Lung (tissue), 17 donors: ENCODE measurements at places on chromosomes 2 and 18.

- no peak for DNase-seq
Measured at GRCh38 chr2:29209551-29209950, 94.3 kb downstream of the CLIP4 start.

DNA sequence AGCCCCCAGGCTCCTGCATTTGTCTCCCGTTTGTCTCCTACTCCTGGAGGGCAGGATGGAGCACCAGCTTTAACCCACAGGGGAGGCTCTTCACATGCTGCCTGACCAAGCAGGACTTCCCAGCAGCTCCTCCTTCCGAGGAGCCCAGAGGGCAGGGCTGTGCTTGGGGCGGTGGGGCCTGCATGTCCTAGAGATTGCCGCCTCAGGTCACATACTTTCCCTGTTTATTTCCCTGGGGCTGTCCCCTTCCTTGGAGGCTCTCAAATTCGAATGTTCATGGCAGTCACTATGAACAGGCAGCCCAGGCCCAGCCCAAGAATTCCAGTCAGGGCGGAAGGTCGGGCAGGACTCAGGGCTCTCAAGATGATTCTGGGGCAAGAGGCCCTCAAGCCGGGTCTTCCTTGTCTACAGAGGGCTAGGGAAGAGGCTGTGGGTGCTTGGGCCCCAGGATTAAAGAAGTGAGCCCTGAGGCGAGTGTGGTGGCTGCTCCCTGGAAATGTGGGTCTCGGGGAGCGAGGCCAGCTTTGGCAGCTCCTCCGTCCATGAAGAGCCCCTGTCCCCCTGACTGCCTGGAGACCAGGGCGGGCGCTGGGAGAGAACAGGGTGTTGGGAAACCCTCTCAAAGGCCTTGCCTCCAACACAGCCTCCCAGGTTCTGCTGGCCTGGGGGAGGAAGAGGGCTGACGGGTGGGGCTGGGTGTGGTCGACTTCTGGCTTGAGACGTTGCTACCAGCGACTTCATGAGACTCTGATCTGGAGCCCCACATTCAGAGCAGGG, 48.9 kb upstream of the HPCAL1 start:
- no peak for DNase-seq

GRCh38 chr2:48984922-48985321, 169.4 kb downstream of the FSHR start:
- DNase-seq = no peak

DNA sequence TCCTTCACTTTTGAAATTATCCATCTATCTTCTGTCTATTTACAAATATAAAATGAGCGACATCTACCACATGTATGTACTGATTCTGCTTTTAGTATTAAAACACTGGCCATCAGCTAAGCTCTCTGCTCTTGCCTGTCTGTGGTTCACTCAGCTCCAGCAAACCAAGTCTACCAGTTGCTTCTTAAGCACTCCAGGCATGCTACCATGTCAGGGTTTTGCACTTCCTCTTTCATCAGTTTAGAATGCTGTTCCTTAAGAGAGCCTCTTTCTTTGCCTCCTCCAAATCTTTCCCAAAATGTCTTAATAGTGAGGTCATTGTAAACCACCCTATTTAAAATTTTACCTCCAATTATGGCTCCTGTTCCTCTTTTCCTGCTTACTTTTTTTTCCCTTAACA, 59.5 kb downstream of the SCN3A start:
- DNase-seq = no peak

DNA sequence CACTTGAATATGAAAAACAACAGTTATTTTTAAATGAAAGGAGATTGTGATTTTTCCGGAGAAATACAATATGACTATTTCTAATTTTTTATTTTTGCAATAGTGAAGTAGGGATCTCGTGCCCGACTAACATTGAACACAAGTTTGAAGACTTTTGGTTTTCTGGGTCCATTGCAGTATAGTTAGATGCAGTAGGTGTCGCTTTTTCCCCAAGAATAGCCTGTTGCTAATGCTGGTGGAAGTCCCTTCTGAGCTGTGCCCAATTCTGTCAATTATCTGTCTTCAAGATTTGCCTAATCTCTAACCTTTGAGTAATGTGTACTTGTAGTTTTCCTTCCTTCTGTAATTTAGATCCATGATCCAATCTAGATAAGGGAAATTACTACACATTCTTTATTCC, 36.5 kb downstream of the SEMA4F start:
- peak; percentile 67 for DNase-seq

GRCh38 chr2:175601969-175602368, 400.1 kb downstream of the LNPK start:
- no peak for DNase-seq

DNA sequence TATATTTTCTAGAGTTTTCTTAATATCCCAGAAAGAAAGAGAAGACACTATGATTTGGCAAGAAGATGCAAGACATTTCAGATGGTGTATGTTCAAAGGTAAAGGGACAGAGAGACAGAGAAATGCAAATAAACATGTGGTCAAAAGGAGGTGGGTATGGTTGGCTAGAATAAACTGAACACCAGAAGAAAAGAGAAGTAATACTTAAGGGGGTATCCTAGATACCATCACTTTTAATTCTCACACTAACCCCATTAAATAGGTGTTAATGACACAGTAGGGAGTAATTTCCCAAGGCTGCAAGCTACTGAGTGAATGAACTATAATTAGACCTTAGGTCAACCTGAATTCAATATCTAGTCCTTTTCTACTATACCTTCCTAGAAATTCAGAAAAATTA, 111.2 kb upstream of the CD226 start:
- DNase-seq = no peak

DNA sequence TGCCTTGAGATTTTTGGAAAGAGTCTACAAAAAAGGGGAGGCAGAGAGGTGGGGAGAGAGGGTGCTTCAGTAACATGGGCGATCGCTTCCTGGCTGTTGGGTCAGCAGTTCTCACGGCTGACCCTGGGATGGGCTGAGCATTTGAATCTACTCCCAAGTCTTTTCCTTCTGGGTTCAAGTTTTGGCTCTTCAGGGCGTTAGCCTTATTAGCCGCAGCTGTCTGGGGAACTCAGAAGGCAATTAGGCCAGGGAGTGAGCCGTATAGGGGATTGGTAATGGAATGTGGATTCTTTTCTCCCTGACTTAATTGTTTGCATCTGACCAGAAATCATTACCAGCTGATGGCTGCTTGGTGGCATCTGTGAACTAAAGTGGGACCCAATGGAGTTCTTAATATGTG, 250.5 kb upstream of the SKOR2 start:
- no peak for DNase-seq

GRCh38 chr2:176114120-176114929, 2.3 kb upstream of the HOXD10 start:
- no peak for DNase-seq

GRCh38 chr2:219918944-219919343, 291.5 kb downstream of the SLC4A3 start:
- no peak for DNase-seq

DNA sequence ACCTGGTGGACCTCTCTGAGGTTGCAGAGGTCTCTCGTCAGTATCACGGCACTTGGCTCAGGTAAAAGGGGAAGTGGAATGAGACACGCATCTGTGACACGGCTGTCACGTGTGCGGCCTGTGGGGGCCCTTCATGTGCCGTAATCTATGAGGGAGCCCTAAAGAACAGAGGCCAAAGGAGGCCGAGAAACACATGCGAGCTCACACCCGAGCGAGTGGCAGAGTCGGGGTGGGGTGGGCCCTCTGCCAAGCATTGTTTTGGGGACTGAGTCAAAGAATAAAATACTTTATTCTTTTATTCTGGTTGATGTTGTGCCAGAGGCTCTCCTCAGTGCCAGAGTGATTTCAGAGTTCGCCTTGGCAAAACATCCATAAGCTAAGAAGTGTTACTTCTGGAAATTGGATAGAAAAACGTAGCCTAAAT, 43.3 kb downstream of the PLB1 start:
- DNase-seq = peak; percentile 56

GRCh38 chr2:842151-842803, 108.4 kb upstream of the SNTG2 start:
- no peak for DNase-seq

- DNase-seq = no peak
Measured at GRCh38 chr2:46977280-46977665, 61.7 kb upstream of the MCFD2 start.

GRCh38 chr2:105686588-105686987, 58.1 kb upstream of the NCK2 start:
- DNase-seq = no peak

DNA sequence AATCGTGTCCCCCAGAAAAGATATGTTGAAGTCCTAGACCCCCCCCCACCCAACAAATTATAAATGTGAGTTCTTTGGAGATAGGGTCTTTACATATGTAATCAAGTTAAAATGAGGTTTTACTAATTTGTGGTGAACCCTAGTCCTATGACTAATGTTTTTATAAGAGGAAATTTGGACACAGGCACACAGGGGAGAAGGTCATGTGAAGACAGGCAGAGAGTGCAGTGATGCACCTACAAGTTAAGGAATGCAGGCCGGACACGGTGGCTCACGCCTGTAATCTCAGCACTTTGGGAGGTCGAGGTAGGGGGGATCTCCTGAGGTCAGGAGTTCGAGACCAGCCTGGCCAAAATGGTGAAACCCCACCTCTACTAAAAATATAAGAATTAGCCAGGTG, 5.8 kb upstream of the PMAIP1 start:
- no peak for DNase-seq

DNA sequence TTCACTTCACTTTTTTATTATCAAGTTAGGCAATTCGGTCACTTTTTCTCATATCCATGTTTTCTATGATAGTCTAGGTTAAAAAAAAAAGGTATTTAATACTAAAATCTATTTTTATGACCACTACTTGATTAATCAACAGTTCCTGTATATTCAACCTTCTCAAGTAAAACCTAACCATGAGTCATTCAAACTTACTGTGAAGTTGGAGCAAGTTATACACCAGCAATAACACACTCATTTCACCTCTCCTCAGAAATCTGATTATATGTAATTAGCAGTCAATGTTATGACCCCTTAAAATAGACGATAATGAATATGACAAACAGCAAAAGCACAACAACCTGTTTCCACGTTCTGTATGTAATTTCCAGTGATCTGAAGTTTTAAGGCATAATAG, 35.0 kb upstream of the ADAM17 start:
- no peak for DNase-seq

DNA sequence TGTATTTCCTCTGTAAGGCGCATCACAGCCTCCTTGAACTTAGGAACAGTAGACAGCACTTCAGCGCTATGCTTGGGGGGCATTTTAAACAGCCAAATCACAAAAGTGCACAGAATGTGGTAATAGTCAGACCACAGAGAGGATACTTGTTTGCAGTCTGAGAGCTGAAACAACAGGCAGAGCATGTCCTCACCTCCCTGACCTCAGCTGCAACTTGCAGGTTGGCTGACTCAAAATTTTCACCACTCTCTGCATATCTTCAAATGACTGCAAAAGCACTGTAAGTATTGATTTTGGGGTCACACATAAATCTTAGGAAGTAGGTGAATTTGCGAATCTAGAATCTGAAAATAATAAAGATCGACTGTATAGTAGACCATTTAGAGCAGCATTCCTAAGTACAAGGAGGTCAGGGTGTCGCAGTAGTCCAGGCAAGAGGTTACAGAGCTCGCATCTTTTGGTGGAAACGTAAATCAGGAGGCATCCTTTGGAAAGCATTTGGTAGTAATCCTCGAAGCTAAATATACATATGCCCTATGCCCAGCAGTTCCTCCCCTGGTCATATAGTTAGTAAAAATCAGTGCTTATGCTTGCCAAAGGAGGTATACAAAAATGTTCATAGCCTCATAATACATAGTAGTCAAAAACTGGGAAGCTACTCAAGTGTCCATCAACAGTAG, 108.2 kb upstream of the MYCN start:
- DNase-seq = no peak

DNA sequence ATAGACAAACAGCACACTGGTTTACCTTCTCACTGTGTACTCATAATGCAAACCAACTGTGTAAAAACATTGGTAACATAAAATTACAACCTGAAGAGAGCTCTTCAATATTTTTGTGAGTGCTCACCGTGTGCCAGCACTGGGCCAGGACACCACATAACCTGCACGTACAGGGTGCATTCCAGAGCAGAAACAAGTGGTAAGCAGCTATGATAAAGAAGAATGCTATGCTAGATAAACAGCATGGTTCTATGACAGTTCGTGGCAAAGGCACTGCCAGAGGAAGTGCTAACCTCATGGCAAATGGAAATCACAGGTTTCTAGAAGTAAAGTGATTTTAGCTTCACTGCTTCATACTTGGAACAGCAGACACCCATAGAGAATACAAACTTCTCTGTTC, 343.5 kb downstream of the MTX2 start:
- no peak for DNase-seq

GRCh38 chr2:165700531-165700930, 93.5 kb downstream of the GALNT3 start:
- no peak for DNase-seq

GRCh38 chr2:225337183-225337582, 62.3 kb upstream of the NYAP2 start:
- no peak for DNase-seq
